RCC 7860 (cell line): ENCODE measurements at places on chromosomes 7 and 10.
A peak's percentile ranks its signal among the peaks of the same experiment; 100 is the strongest.

- DNase-seq: no peak
Measured at GRCh38 chr10:73494877-73495225, 973 bp downstream of the PPP3CB start.

DNA sequence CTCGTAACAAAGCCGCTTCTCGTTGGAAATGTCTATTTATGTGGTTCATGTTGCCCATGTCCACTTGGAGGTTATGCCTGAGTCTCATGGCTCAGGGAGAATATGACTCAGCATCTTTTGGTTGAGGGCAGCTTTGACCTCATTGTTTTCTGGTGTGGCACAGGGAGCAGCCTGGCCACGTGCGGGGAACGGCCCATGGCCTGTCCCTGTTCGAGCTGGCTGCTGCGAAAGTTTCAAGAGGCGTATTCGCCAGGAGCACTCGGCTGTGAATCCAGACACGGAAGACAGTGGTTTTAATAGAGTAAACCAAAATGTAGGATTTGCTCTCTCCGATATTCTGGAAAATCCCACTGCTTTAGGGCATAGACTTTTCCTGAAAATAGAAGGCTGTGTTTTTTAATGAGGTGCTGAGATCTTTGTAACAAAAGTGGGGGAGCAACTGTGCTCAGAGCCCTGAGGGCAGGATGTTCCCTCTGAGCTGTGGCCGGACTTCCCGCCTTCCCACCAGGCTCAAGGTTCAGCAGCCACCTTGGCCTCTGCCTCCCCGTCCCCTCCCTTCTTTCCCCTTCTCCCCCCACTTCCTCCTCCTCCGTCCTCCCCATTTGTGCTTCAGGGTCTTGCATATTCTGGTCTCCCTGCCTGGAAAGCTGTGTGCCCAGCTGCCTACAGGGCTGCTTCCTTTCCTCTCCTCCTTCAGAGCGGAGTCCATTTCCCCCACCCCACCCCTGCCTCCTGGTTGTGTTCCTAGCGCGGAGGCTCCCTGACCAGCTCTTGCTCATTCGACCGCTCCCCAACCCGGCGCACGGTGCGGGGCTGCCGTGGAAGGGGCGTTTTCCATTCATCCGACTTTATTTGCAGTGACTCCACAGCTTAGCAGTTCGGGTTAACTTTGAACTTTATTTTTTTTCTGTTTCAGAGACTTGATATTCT is 642.0 kb downstream of the SDK1 start:
- no peak for DNase-seq

- DNase-seq: no peak
Measured at GRCh38 chr7:80078159-80078731, 56.4 kb upstream of the GNAI1 start.

DNA sequence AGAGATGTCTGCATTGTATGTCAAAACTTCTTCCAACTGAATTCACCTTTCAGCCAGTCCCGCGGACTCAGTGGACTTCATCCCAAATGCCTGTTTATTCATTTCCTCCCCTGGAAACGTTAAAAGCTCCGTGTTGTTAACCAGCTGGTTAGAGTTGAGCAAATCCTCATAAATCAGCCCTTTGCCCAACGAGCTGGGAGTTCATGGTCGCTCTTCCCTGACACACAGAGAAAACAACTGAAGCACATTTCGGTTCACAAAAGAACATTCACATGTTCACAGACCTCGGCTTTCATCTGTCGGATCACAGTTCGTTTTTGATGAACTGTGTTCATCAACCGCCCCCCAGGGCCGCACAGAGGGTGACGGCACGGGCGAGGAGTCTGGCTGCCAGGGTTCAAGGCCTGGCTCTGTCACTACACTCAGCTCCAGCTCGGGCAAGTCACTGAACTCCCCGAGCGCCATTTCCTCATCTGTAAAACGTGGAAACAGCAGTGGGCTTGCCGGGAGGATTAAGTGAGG is 62.6 kb downstream of the GLI3 start:
- DNase-seq: no peak

DNA sequence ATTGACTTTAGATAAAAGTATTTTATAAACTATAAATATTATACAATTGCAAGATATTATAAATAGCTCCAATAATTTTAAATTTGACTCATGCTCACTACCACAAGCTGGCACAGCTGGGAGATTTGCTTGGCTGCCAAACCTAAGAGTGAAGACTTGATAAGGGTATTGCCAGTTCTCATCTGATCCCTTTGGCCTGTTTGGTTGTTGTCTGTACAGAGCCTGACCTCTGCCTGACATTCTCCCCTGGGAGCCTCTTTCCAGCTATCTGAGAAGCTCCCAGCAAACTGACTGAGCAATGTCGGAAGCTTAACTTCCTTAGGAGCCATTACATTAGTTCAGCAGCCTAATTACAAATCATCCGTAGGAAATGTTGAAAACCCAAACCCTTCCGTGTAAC is 10.2 kb upstream of the LMOD2 start:
- DNase-seq: no peak

DNA sequence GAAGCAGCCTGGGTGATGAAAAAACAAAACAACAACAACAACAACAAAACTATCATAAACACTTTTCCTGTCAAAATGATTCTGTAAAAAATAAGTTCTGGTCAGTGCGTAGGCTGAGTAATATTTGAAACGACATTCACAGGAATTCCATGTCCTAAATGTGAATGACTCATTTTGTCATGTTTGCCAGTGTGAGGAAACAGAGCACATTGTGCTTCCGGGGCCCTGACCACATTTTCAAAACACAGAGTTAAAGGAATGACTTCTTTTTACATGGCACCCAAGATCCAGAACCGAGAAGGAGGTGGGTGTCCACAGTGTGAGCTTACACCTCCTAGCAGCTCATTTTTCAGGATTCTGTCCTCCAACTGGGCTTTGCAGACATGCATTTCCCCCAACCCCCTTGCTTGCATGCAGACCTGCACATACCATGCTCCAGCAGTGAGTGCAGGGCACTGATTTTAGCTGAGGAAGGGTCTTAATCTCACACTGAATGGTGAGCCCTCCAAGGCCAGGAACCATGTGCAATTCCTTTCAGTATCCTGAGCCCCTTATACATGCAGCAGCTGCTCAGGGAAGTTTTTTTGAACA is 3.0 kb downstream of the CLRN3 start:
- DNase-seq: no peak

GRCh38 chr10:59536167-59537014 is 173.3 kb downstream of the SLC16A9 start:
- peak; percentile 16 for DNase-seq

DNA sequence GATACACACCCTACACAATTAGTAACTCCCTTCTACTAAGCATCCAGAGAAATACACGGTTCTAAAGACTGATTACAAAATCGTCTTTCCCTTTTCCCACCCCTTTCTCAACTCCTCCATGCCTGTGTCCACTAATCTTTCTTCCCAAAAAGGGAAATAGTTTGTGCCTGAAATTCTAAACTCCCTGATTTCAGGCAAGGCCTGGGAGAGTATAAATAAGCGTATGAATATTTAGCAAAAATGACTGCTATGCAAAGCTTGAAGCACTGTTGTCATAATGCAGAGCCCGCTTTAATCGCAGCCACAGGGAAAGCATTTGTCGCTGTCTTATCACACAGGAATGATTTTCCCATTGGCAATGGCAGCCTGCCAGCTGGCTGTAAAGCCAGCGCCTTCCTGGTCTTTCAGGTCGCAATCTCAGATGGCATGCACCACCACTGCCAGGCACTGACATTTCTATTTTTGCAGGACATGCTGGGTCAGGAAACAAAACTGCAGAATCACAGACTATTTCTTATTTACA is 142.9 kb upstream of the PCGF5 start:
- DNase-seq: peak; percentile 21

DNA sequence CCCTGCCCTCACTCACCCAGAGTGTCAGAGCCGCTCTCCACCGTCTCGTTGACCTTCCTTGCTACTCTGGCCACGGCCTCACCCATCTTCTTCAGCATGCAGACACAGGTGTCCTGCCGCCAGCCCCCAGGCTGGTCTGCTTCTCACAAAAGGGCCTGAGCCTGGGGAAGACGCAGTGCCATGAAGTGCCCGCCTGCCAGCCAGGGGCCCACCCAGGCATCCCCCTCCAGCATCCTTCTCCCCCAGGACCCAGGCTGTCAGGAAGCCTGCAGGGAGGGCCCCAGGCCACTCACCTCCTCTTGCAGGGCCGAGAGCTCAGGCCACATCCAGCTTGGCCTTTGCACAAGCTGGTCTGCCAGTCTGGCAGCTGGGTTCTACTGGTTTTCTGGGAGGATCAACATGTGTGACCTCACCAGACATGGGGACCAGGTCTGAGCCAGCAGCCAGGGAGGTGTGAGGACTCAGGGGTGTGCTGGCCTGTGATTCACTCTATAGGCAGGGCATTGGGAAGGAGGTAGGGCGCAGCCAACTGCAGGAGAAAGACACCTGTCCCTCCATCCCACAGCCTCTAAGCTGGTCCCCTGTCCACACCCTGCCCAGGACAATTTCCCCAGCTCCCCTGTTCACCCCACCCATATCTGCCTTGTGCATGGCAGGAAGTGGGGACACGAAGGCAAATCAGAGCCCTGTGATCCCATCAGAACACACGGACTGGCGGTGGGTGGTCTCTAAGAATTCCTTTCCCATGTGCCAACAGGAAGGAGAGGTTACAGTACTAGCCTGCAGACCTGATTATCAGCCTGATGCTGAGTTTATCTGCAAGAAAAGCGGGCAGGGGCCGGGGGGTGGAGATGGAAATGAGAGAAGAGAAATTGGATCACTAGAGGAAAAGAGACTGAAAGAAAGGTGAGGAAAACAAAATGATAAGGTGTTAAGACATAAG is 5.7 kb downstream of the LRRC20 start:
- DNase-seq: peak; percentile 27

DNA sequence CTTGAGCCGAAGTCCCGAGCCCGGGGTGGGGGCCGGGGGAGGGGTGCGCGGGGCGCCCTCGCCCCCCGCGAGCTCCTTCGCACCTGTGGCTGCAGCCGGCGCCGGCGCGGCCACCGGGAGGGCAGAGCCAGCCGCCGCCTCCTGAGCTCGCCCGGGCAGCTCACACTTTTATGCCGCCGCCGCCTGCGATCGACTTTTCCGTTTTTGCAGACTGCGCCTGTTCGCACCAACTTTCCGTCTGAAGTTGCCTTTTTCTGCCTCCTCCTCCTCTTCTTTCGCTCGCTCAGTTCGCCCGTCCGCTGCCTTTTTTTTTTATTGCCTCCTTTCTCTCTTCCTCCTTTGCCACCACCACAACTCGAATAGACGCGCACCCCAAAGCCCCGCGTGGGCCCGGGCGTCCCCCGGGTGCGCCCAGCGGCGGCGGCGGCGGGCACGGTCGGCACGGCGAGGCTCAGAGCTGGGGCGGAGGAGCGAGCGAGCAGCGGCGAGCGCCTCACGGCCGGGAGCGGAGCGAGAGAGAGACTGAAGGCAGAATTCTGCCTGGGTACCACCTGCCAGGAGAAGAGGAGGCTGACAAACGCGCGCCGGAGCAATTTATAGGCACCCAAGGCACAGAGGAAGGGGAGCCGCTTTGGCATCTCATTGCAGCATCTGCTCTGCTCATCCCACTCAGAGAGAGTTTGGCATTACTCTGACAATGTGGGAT is at the start of gene C1QL3:
Gene C1QL3, minus strand, starts transcription at position 569 of the 706 bp plus-strand sequence. CDS start 814 bp downstream, outside the sequence.
- no peak for DNase-seq

DNA sequence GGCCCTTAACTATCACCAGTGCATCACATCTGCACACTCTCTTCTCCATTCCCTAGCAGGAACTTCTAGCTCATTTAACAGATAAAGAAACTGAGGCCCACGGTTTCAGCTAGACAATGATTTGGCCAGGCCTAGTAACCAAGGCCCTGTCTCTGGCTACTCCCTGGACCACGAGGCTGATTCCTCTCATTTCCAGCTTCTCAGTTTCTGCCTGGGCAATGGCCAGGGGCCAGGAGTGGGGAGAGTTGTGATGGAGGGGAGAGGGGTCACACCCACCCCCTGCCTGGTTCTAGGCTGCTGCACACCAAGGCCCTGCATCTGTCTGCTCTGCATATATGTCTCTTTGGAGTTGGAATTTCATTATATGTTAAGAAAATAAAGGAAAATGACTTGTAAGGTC is 13.5 kb downstream of the AQP1 start:
- DNase-seq: no peak

- no peak for DNase-seq
Measured at GRCh38 chr10:71659111-71659634, 60.4 kb downstream of the C10orf105 start.

DNA sequence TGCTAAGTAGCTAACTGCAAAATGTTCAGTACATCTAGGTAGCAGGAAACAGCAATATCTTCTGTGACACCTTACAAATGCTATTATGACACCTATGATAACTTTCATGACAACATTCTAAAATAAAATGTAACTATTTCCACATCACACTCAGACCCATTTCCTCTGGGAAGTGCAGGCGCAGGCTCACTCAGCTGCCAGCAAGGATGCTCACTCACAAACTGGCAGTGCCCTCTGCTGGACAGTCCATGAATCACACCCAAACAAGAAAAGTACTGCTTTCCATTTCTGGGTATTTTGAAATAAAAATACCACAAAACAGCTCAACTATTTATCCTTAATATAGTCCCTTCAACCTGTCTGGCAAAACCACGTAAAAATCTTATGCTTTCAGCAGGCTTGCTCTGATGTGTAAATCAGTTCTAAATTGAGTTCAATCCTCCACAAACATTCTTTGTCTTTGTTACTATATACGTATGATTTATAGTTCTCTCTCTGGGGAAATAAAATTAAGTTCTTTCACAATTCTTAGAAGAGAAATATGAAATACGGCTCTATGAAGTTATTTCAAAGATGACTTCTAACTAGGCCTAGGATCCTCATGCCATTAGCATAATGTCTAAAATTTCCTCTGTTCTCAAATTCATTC is 176.6 kb downstream of the PARD3 start:
- peak; percentile 62 for DNase-seq

- no peak for DNase-seq
Measured at GRCh38 chr7:112399501-112399900, 50.8 kb upstream of the IFRD1 start.

DNA sequence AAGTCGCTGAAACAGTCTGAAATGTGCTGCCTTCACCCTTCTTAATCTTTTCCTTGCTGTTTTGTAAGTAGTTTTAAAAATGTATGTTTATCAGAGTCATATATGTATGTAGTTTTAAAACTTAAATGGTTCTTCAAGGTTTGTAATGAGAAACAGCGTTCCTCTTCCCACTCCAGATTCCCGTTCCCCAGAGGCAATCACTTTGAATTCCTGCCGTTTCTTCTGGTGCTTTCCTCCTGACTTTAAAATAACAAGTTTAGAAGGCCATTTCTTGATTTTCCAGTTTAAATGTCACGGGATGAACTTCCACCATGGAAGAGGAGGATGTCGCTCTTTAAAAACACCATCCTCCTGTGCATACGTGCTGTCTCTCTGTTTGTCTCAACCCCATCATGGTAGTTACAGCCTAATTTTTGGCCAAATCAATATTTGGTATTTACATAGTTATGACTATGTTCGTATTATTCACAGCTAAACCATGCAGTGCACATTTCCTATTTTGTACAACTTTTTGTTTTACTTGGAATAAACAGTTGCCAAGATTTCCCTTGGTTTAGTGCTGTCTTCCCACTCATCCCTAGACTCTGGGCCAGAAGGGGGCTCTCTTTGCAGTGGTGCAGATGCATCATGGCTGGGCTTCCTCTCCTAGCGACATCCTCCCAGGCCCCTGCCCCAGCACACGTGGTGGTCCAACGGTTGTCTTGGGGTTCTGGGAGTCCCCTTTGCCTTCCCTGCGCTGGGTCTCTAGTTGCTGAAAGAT is 151.4 kb downstream of the PTPN20 start:
- DNase-seq: no peak

- no peak for DNase-seq
Measured at GRCh38 chr10:100025576-100025975, 15.8 kb upstream of the DNMBP start.

- DNase-seq: no peak
Measured at GRCh38 chr10:83663918-83664317, 475.4 kb upstream of the GHITM start.
